Naive thymus-derived CD4-positive, alpha-beta T cell (primary cell): ENCODE measurements at places on chromosomes 11 and 22. TPM values are rescaled to one million over a fixed set of nuclear protein-coding genes. Genes with fewer than 3 reads are reported as not detected.

- H3K4me3 ChIP-seq: no peak overlapping the region
- no peak for DNase-seq
- no peaks in the 10 kb centered on the region for H3K36me3 ChIP-seq
- H3K4me1 ChIP-seq: no peaks in the 10 kb centered on the region
- no peak overlapping the region for H3K27ac ChIP-seq
Measured at GRCh38 chr11:86632499-86633269, 39.7 kb downstream of the ME3 start.

DNA sequence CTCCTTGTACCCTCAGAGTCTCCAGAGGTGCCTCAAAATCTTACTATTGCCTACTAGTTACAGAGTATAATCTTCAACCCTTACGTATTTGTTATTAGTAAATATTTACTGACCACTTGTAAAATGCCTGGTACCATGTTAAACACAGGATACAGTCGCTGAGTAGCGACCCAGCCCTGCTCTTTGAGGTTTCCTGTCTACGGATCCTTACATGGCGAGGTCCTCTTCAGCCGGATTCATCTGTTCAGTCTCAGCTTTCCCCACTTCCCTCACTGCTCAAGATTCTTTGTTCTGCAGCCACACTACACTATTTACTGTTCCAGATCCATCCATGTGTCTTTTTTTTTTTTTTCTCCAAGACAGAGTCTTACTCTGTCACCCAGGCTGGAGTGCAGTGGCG lies 13.2 kb upstream of the TTC36 start:
- no peak for DNase-seq
- no peaks in the 10 kb centered on the region for H3K27me3 ChIP-seq
- H3K36me3 ChIP-seq: peaks cover 49% of the 10 kb centered on the region

- no peak overlapping the region for H3K4me3 ChIP-seq
- H3K4me1 ChIP-seq: peaks cover 22% of the 10 kb centered on the region
- H3K27ac ChIP-seq: peak overlapping the region; percentile 99
- peaks cover 4% of the 10 kb centered on the region for H3K36me3 ChIP-seq
Measured at GRCh38 chr11:83191491-83191890, 2.0 kb upstream of the ANKRD42 start.

The SCN2B gene
- polyA plus RNA-seq: not detected

The UBQLNL gene
- not detected for polyA plus RNA-seq

The CARD10 gene
- polyA plus RNA-seq: not detected

GRCh38 chr22:25563761-25564319 lies 635 bp upstream of the GRK3 start:
- peak; percentile 14 for DNase-seq
- peak overlapping the region; percentile 52 for H3K4me3 ChIP-seq
- H3K27me3 ChIP-seq: no peaks in the 10 kb centered on the region
- peaks cover 2% of the 10 kb centered on the region for H3K36me3 ChIP-seq

GRCh38 chr11:33874910-33875490 lies 16.9 kb downstream of the LMO2 start:
- peaks cover 7% of the 10 kb centered on the region for H3K27me3 ChIP-seq
- H3K4me3 ChIP-seq: no peak overlapping the region
- H3K36me3 ChIP-seq: no peaks in the 10 kb centered on the region
- H3K27ac ChIP-seq: no peak overlapping the region
- H3K4me1 ChIP-seq: no peaks in the 10 kb centered on the region
- no peak for DNase-seq

The FOLR2 gene
- not detected for polyA plus RNA-seq

DNA sequence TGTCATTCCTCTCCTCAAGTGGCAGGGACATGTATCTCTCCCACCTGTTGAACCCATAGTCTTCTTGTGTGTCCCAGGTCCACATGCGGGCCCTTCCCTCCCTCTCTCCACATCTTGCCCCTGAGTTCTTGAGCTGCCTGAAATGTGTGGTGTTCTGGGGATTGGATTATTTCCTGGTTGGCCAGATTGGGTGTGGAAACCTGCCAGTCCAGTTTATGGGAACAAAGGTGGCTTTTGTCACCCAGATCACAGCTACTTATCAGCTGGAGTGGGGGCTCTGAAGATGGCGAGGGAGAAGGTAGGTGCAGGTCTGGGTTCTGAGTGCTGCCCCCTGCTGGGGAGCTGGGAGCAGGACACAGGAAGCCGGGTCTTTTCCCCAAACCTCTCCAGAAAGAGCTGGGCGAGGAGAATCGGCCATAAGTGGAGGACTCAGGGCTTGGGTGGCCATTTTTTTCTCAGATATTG lies 14.2 kb downstream of the DTX4 start:
- peak; percentile 18 for DNase-seq
- H3K36me3 ChIP-seq: no peaks in the 10 kb centered on the region
- H3K4me1 ChIP-seq: no peaks in the 10 kb centered on the region
- no peak overlapping the region for H3K27ac ChIP-seq

DNA sequence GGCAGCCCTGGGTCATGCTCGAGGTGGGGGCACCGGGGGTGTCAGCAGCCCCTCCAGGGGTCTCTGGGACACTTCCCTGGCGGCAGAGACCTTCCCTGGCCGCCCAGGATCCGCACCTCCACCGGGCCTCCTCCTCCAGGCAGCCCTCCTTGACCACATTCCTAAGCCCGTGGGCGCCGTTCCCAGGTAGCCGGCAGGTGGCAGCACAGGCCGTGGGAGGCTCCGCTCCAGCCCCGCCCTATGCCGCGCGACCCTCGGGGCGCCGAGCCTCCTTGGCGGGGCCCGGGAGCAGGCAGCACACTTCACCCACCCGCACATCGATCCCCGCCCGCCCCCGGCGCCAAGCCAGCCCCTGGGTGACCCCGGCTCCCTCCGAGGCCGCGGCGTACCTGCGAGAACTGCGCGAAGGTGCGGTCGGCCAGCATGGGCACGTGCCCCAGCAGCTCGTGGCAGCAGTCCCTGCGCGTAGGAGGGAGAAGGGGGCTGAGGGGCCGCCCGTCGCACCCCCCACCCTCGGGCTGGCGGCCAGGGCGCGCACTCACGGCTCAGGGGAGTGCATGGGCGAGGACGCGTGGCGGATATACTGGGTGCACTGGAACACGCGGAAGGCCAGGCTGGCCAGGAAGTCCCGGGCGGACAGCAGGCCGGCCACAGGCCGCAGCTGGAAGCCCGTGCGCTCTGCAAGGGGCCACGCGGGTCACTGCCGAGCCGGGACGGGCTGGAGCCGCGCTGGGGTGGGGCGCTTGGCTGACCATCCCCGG lies 5.3 kb upstream of the INS start:
- DNase-seq: peak; percentile 34
- H3K4me3 ChIP-seq: no peak overlapping the region
- no peaks in the 10 kb centered on the region for H3K27me3 ChIP-seq

GRCh38 chr11:79456501-79456900 lies 15.7 kb upstream of the TENM4 start:
- no peak overlapping the region for H3K27ac ChIP-seq
- DNase-seq: no peak
- H3K4me1 ChIP-seq: no peaks in the 10 kb centered on the region
- no peaks in the 10 kb centered on the region for H3K36me3 ChIP-seq

- DNase-seq: no peak
- no peak overlapping the region for H3K4me3 ChIP-seq
- H3K36me3 ChIP-seq: peaks cover 25% of the 10 kb centered on the region
- no peaks in the 10 kb centered on the region for H3K4me1 ChIP-seq
Measured at GRCh38 chr22:20823264-20823663, 35.3 kb downstream of the PI4KA start.

The C11orf42 gene
- polyA plus RNA-seq: not detected

DNA sequence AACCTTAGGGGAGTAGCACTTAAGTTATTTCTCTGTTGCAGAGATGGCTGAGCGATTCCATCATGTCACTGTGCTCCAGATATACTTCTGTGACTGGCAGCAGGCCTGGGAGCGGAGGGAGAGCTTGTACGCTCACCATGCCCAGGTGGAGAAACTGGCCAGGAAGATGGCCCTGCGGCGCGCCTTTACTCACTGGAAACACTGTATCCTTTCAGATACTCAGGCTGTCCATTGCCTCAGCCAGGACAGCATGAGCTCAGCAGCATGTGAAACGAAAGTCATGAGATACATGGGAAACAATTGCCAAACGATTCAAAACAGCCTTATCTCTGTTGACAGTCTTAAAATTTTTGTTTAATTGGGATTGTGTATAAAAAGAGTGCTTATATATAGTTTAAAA lies 78.9 kb downstream of the SFI1 start:
- no peak overlapping the region for H3K27ac ChIP-seq
- no peaks in the 10 kb centered on the region for H3K27me3 ChIP-seq
- no peak for DNase-seq
- H3K36me3 ChIP-seq: peaks cover 24% of the 10 kb centered on the region
- H3K4me1 ChIP-seq: no peaks in the 10 kb centered on the region

The MMP1 gene
- polyA plus RNA-seq: not detected

GRCh38 chr11:45384711-45385241 lies 98.6 kb upstream of the SYT13 start:
- no peaks in the 10 kb centered on the region for H3K27me3 ChIP-seq
- H3K4me3 ChIP-seq: no peak overlapping the region
- no peaks in the 10 kb centered on the region for H3K36me3 ChIP-seq

- H3K36me3 ChIP-seq: no peaks in the 10 kb centered on the region
- no peak overlapping the region for H3K27ac ChIP-seq
- no peaks in the 10 kb centered on the region for H3K27me3 ChIP-seq
- H3K4me1 ChIP-seq: peaks cover 20% of the 10 kb centered on the region
- H3K4me3 ChIP-seq: no peak overlapping the region
Measured at GRCh38 chr22:37681556-37682049, 4.5 kb upstream of the NOL12 start.

DNA sequence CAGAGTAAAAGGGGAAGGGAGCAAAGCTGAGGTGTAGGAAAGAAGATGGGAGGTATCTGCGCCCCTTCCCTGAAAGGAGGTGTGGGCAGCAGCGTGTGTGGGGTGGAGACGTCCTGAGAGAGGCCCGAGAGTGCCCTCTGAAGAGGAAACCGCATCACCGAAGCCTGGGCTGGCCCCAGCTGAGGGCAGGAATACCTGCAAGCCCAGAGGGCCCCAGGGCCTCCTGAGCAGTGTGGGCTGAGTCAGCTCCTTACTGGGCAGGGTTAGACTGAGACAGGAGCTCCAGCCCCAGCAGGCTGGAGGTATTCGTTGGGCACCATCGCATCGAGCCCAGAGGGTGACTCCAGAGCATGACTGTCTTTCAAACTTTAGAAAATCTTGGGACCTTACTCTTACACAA lies 534.0 kb upstream of the B3GAT1 start:
- H3K36me3 ChIP-seq: no peaks in the 10 kb centered on the region
- no peaks in the 10 kb centered on the region for H3K27me3 ChIP-seq
- no peak overlapping the region for H3K27ac ChIP-seq
- H3K4me3 ChIP-seq: no peak overlapping the region

The KCNQ1 gene
- 20.9 TPM for polyA plus RNA-seq

GRCh38 chr11:90252053-90252452 lies 29.2 kb upstream of the CHORDC1 start:
- H3K4me3 ChIP-seq: no peak overlapping the region
- H3K36me3 ChIP-seq: no peaks in the 10 kb centered on the region
- no peak overlapping the region for H3K27ac ChIP-seq
- DNase-seq: no peak
- no peaks in the 10 kb centered on the region for H3K4me1 ChIP-seq
- no peaks in the 10 kb centered on the region for H3K27me3 ChIP-seq

DNA sequence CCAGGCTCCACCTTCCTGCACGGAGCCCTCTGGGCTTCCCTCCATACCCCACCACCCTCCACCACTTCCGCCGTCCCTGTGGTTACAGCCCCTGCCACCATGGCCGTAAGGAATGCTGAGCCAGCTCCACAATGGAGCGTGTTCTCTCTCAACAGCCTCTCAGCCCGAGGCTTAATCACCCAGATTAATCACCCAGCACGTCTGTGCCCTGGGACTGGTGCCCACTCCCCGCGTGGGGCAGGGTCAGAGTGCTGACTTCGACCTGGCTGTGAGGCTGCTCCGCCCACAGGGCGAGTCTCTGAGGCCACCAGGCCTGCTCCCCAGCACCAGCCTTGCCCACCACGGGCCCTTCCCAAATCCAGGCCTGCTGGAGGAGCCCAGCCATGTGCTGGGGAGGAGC lies 4.0 kb upstream of the TH start:
- H3K4me1 ChIP-seq: no peaks in the 10 kb centered on the region
- no peak for DNase-seq
- no peaks in the 10 kb centered on the region for H3K27me3 ChIP-seq
- H3K36me3 ChIP-seq: no peaks in the 10 kb centered on the region

- H3K36me3 ChIP-seq: no peaks in the 10 kb centered on the region
- H3K27ac ChIP-seq: no peak overlapping the region
- no peaks in the 10 kb centered on the region for H3K4me1 ChIP-seq
- H3K4me3 ChIP-seq: no peak overlapping the region
Measured at GRCh38 chr22:23058481-23059283, 11.6 kb upstream of the GNAZ start.

DNA sequence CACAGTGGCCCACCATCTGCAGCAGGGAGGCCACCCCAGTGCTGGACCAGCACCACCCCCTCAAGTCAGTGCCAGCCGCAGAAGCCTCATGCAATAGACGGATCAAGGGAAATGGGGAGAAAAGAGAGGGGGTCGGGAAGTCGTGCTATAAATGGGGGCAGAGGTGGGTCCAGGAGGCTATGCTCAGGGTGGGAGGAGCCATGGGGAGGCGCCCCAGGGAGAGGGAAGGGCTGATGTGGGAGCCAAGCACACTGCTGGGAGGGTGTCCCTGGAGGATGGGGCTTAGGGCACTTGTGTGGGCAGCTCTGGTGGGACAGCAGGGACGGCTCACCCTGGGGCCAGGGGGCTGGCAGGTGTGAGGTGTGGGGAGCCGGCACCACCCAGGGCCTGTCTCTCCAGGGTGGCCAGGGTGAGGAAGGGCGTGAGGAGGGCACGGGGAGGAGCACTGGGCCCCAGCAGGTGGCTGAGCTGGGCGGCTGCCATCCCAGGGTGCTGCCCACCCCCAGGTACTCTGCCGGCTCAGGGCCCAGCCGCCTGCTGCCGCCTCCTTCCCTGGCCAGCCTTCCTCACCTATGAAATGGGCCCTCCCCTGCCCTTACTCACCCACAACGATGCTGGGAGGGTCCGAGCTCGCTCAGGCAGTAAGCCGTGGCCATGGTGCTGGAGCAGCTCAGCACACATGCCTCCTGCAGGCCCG lies 18.0 kb downstream of the PHLDA2 start:
- H3K27me3 ChIP-seq: no peaks in the 10 kb centered on the region
- H3K27ac ChIP-seq: no peak overlapping the region
- peaks cover 5% of the 10 kb centered on the region for H3K4me1 ChIP-seq
- H3K4me3 ChIP-seq: no peak overlapping the region
- no peaks in the 10 kb centered on the region for H3K36me3 ChIP-seq
- DNase-seq: no peak

The API5 gene
- 137 TPM for polyA plus RNA-seq

The IGSF22 gene
- polyA plus RNA-seq: 2.0 TPM

DNA sequence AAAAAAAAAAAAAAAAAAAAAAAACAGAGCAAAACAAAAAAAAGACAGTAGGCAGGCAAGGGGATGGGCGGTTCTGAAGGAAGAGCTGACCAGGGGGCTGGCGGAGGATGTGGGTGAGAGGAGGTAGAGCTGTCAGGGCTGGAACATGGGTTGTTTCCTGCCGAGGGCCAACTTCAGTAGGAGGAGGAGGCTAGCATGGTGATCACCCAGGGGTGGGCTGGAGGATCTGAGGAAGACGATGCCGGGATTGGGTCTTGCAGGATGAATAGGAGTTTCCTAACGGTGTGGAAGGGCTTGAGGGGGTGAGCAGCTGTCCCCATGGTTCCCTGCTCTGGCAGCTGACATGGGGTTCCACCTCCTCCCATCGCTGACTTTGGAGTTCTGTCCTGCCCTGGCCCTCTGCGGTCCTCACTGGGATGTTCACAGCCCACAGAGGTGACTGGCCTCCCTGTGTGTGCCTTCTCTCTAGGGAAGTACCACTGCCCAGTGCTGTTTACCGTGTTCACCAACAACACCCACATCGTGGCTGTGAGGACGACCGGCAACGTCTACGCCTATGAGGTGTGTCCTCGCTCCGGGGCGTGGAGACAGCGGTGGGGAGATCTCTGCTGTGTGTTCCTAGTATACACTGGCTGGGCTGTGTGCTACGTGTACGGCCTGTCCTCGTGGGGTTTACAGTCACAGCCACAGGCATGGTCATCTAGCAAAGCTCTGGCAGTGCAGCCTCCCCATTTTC lies 15.2 kb downstream of the PPIL2 start:
- H3K36me3 ChIP-seq: no peaks in the 10 kb centered on the region
- no peaks in the 10 kb centered on the region for H3K4me1 ChIP-seq
- no peak overlapping the region for H3K4me3 ChIP-seq
